Lower lobe of right lung (tissue), 2 donors: ENCODE measurements at places on chromosomes 11 and 22. TPM values are rescaled to one million over a fixed set of nuclear protein-coding genes. Genes with fewer than 3 reads are reported as not detected.

DNA sequence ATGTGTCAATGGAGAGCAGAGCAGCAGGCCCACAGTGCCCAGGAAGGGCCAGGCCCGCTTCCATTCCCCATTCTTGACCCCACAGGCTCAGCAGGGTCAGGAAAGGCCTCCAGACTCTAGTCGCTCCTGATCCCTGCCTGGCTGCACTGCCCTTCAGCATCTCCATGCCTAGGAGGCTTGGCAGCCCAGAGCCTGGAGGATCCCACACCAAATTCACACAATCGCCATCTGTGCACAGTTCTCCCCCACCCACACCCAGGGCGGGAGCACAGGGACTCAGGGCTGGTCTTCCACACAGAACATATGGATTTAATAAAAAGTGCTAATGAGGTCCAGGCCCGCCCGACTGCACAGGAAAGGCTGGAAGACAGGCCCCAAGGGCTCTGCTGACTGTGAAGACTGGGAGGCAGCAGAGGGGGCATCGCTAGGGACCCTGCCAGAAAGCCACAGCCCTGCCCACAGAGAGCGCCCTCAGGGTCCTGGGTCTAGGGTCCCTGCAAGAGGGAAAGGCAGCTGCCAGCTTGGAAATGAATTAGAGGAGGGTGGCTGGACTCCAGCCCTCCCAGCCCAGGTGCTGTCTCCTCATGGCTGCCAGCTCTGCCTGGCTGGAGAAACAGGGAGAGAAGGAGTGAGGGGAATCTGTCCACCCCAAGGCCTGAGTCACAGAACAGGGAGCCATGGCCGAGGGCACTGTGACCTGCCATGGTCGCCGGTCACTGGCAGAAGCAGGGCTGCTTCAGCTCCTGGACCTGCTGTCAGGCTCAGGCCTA, 39.7 kb downstream of the DKK3 start:
- no peak for DNase-seq
- H3K36me3 ChIP-seq, result no peaks in the 10 kb centered on the region
- H3K4me3 ChIP-seq, result no peak overlapping the region
- H3K27me3 ChIP-seq, result no peaks in the 10 kb centered on the region
- no peak overlapping the region for H3K27ac ChIP-seq

GRCh38 chr22:48574776-48575617, 1252.7 kb downstream of the BRD1 start:
- H3K27ac ChIP-seq, result no peak overlapping the region
- no peaks in the 10 kb centered on the region for H3K4me1 ChIP-seq
- DNase-seq, result peak; percentile 52
- H3K36me3 ChIP-seq, result no peaks in the 10 kb centered on the region
- H3K4me3 ChIP-seq, result no peak overlapping the region

- peaks cover 1% of the 10 kb centered on the region for H3K4me1 ChIP-seq
- DNase-seq, result no peak
- H3K27ac ChIP-seq, result no peak overlapping the region
- H3K4me3 ChIP-seq, result no peak overlapping the region
- no peaks in the 10 kb centered on the region for H3K36me3 ChIP-seq
Measured at GRCh38 chr22:21718499-21718898, 17.1 kb downstream of the YPEL1 start.

- H3K4me3 ChIP-seq, result no peak overlapping the region
- DNase-seq, result peak; percentile 29
- H3K27me3 ChIP-seq, result no peaks in the 10 kb centered on the region
- H3K4me1 ChIP-seq, result peaks cover 16% of the 10 kb centered on the region
Measured at GRCh38 chr11:2523821-2524391, 79.1 kb downstream of the KCNQ1 start.

DNA sequence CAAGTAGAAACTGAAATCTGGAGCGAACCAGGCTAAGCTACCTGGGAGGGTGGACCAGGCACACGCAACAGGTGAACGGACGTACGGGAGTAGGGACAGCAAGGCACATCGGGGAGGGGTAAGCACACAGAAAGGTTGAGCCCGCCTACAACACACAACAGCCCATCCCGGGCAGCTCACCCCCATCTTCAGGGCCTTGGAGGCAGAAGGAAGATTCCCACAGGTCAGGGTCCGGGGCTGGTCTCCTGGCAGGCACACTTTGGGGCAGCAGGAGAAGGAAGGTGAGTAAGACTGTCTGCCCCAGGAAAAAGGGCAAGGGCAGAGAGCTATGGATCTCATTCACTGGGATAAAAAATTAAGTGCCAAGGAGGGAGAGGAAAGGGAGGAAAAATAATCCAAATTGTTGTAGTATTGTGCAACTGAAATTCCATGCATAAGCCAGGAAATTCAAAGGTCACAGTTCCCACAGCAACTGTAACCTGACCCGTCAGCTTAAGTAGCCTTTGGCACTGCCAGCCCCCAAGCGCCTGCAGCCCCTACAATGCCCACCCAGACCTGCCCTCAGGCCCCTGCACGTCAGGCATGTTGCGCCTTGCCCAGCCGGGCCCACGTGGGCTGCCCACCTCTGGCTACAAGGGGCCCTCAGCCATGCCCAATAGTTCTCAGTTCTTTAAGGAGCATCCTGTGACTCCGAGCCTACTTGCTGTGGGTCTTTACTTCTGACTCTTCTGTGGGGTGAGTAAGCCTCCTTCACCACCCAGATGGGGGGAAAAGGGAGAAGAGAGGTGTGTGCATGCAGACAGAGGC, 51.8 kb downstream of the MICAL3 start:
- no peak overlapping the region for H3K27ac ChIP-seq
- no peak for DNase-seq
- H3K36me3 ChIP-seq, result no peaks in the 10 kb centered on the region
- H3K4me3 ChIP-seq, result no peak overlapping the region
- no peaks in the 10 kb centered on the region for H3K27me3 ChIP-seq
- peaks cover 44% of the 10 kb centered on the region for H3K4me1 ChIP-seq

Gene KRTAP5-2
- not detected for total RNA-seq

Gene MSANTD2
- total RNA-seq, result 15.4 TPM

Gene KRTAP5-9
- not detected for total RNA-seq
